ENCODE measurements at places on chromosomes 4 and X. TPM values are rescaled to one million over a fixed set of nuclear protein-coding genes. Genes with fewer than 3 reads are reported as not detected.

ARHGAP36 gene
- total RNA-seq, result not detected

- no peaks in the 10 kb centered on the region for H3K27me3 ChIP-seq
- H3K27ac ChIP-seq, result no peak overlapping the region
Measured at GRCh38 chr4:11402192-11402591, 26.5 kb downstream of the HS3ST1 start.

- no peaks in the 10 kb centered on the region for H3K4me1 ChIP-seq
- H3K36me3 ChIP-seq, result no peaks in the 10 kb centered on the region
- no peak overlapping the region for H3K27ac ChIP-seq
- no peak overlapping the region for H3K4me3 ChIP-seq
Measured at GRCh38 chr4:24662542-24662941, 78.2 kb upstream of the DHX15 start.

GRCh38 chr4:86014599-86014998, 345.3 kb downstream of the MAPK10 start:
- no peak overlapping the region for H3K27ac ChIP-seq
- no peaks in the 10 kb centered on the region for H3K4me1 ChIP-seq
- H3K27me3 ChIP-seq, result no peaks in the 10 kb centered on the region
- no peak for DNase-seq

IL2 gene
- 0.76 TPM for total RNA-seq

- DNase-seq, result no peak
- no peaks in the 10 kb centered on the region for H3K36me3 ChIP-seq
- no peaks in the 10 kb centered on the region for H3K27me3 ChIP-seq
Measured at GRCh38 chrX:15202454-15203177, 67.3 kb downstream of the ASB9 start.

SULT1E1 gene
- not detected for total RNA-seq

DNA sequence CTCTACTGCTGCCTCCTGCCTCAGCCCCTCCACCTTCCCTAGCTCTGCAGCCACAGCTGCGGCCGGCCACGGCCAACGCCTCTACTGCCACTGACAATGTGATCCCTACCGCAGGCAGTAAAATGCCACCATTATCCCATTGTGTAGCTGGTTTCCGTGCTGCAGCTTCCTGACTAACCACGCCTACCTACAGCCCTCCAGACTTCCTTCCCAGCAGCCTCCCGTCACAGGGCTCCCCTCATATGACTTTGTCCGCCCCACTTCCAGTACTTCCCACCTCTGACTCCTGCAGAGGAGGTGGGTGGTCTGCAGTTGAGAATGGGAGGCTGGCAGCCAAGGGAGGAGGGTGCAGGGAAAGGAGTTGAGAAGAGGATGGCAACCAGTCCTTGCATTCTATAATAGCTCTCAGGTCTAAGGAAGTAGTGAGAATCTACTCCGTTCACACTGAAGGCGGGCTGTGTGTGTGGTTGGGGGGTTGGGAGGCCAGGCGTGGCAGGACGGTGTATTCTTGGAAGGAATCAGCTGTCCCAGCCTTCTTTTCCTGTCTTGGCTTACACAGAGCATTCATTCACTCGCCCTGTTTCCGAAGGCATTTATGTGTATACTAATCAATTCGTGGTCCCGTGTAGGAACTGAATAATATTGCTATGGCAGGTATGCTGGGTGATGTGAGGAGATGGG, 33.1 kb upstream of the USP51 start:
- H3K4me3 ChIP-seq, result no peak overlapping the region
- H3K4me1 ChIP-seq, result no peaks in the 10 kb centered on the region
- DNase-seq, result no peak
- no peak overlapping the region for H3K27ac ChIP-seq

GRCh38 chr4:73777612-73778011, 37.2 kb downstream of the CXCL8 start:
- H3K4me3 ChIP-seq, result no peak overlapping the region
- no peak for DNase-seq
- H3K27me3 ChIP-seq, result peaks cover 7% of the 10 kb centered on the region
- no peaks in the 10 kb centered on the region for H3K36me3 ChIP-seq

ZNF141 gene
- total RNA-seq, result 12.8 TPM

- H3K27ac ChIP-seq, result no peak overlapping the region
- no peaks in the 10 kb centered on the region for H3K4me1 ChIP-seq
- H3K27me3 ChIP-seq, result no peaks in the 10 kb centered on the region
- H3K36me3 ChIP-seq, result no peaks in the 10 kb centered on the region
- no peak for DNase-seq
Measured at GRCh38 chrX:38959736-38960135, 158.5 kb downstream of the MID1IP1 start.

GRCh38 chr4:36283912-36284465, 2.6 kb downstream of the DTHD1 start:
- H3K27ac ChIP-seq, result peak overlapping the region; percentile 95
- DNase-seq, result no peak
- H3K4me3 ChIP-seq, result no peak overlapping the region
- peaks cover 9% of the 10 kb centered on the region for H3K27me3 ChIP-seq
- H3K36me3 ChIP-seq, result peaks cover 3% of the 10 kb centered on the region

- no peak overlapping the region for H3K27ac ChIP-seq
- peaks cover 34% of the 10 kb centered on the region for H3K27me3 ChIP-seq
- no peak overlapping the region for H3K4me3 ChIP-seq
Measured at GRCh38 chrX:53474707-53475106, 40.5 kb upstream of the HSD17B10 start.
